ENCODE measurements at places on chromosomes 12 and 14. TPM values are rescaled to one million over a fixed set of nuclear protein-coding genes. Genes with fewer than 3 reads are reported as not detected.

- DNase-seq = no peak
These were observed 28.5 kb upstream of the TMCC3 start for GRCh38 chr12:94678849-94679248.

GRCh38 chr12:51192284-51192671 lies 19.3 kb upstream of the TFCP2 start:
- no peak for DNase-seq

DNA sequence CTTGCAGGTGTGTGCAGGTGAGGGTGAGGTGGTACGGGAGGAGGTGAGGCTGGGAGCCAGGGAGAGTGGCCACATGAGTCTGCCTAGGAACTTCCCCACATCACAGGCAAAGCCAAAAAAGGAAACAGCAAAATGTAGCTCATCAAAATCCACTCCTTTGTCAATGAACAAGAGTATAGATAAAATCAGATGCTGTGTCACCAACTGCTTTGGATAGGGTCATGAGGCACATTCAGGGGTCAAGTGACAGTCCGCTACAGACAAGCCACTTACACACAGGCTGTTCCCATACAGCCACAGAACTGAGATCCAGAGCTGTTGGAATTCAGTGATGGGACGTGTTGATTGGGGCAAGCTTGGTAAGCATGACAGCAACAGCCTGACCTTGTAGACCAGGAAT lies 100.3 kb upstream of the NOS1 start:
- DNase-seq = no peak

- no peak for DNase-seq
These were observed 117.4 kb downstream of the MGAT4C start for GRCh38 chr12:86138770-86139169.

- DNase-seq = no peak
These were observed 15.2 kb downstream of the ZFP36L1 start for GRCh38 chr14:68777644-68778043.

NRL gene
- total RNA-seq = 1.2 TPM
